ENCODE measurements at places on chromosomes 3 and 15.

- no peak for DNase-seq
Measured at GRCh38 chr15:73843787-73844186, 29.6 kb upstream of the TBC1D21 start.

- DNase-seq: no peak
Measured at GRCh38 chr3:150958683-150959082, 13.8 kb downstream of the CLRN1 start.

GRCh38 chr3:185657211-185657610, 71.1 kb downstream of the SENP2 start:
- no peak for DNase-seq

DNA sequence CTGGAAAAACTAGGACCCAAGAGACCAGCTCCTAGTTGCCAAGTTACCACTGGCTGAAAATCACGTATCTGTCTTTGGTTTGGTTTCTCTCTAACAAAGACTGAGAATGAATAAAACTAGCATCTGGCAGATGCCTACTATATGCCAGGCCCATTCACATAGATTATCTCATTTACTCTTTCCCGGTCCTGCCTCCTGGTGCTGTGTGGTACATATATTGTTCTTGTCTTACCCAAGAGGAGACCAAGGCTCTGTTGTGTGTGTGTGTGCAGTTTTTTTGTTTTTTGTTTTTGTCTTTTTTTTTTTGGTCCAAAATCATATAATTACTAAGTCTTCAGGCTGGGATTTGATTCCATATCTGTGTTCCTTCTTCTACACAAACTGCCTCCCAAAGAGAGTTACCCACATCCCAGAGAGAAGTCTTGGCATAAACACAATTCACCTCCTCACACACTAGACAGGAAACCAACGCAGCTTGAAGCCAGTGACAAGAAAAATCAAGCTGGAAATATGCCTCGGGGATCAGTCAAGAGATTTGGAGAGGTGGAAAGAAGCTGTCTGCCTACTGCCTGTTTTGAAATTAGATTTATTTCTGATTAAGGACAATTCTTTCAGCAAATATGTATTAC, 891 bp downstream of the AHSG start:
- DNase-seq: no peak

DNA sequence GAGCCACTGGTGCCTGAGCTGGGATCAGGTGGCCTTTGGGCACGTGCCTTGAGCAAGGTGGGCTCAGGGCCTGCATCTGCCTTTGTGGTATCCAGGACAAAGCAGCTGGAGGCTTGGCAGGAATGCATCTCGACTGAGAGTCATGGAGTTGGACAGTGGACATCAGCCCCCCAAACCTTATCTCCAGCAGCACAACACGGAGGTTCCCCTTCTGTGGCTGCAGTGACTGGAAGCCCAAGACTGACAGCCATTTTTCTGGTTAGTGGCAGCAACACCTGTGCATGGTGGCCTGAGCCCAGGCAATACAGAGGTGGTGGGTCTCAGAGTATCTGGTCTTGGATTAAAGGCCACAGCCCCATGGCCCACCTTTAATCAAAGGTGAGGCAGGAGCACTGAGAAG, 27.8 kb upstream of the TSEN2 start:
- no peak for DNase-seq

- no peak for DNase-seq
Measured at GRCh38 chr3:185722881-185723280, 102.0 kb downstream of the IGF2BP2 start.

DNA sequence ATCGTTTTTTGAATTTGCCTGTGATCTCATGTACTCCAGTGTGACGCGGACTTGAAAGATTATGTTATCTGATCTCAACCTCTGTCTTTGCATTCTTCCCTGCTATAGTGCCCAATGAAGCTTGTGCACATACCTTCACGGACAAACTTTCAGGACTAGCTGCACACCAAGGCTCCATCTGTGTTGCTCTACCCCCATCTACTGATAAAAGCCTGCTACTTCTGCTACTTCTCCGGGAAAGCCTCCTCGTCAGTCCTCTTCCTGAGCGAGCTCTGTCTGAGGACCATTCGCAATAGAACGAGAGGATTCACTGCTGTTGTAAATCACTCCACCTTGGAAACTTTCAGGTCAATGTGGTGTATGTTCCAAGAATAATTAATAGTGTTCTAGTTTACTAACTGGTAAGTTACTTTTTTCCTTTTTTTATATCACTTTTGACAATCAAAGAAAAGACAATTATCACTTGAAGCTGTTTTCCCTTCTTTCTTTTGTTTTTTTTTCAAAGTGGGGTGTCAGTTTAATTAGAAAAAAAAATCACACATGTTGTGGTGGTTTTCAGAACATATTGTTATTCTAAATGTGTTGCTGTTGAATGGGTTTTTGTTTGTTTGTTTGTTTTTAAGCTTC, 217.6 kb downstream of the ARRDC4 start:
- no peak for DNase-seq

DNA sequence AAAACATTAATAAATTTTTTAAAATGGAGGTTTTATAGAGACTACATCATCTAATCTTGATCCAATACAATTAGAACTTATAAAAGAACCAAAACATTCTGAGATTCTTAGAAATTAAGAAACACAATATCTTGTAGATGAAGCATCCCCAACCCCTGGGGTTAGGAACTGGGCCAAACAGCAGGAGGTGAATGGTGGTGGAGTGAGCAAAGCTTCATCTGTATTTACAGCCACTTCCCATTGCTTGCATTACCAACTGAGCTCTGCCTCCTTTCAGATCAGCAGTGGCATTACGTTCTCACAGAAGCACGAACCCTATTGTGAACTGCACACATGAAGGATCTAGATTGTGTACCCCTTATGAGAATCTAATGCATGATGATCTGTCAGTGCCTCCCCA, 36.3 kb downstream of the KNL1 start:
- no peak for DNase-seq

- DNase-seq: no peak
Measured at GRCh38 chr3:9986230-9986725, 363 bp downstream of the EMC3 start.

DNA sequence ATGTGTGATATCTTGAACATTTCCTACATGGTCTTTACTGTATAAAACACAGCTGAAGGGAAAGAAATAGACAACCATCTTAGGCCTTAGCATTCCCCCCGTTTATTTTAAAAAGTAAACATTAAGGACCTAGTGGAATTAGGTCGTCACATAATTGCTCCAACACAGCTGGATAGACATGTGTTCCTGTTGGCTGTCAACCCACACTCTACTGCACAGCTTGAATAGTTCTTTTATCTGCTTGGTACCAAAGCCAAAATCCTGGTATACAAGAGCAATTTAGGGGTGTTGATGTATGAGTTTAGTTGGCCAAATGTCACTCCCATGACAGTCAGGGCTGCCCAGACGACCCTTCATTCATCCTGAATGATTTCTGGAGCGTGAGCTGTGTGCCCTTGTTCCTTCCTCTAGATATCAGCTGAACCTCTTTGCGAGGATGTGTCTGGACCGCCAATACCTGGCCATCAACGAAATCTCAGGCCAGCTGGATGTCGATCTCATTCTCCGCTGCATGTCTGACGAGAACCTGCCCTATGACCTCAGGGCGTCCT, 179.7 kb downstream of the ITPR1 start:
- no peak for DNase-seq

DNA sequence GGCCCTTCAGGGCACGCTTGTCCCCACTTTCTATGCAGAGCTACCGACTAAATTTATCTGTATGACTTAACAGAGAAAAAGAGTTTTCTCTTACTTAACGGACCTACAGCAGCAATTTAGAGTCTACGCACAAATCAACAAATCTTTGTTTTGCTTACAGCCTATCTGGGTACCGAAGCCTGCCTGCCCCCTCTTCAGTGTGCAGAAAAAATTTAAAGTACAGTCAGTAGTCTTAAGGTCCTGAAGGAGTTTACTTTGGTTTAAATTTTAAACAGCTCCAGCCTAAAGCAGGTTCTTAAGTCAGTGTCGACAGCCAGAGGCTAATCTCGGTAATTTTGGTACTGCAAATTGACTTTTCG, 570 bp downstream of the SACM1L start:
- no peak for DNase-seq

GRCh38 chr3:11995120-11995519, 9.1 kb upstream of the SYN2 start:
- DNase-seq: no peak

- peak; percentile 72 for DNase-seq
Measured at GRCh38 chr3:194738254-194739093, 52.8 kb downstream of the FAM43A start.

- no peak for DNase-seq
Measured at GRCh38 chr3:159238646-159239045, 436.8 kb downstream of the MFSD1 start.

GRCh38 chr3:9074079-9074478, 110.8 kb upstream of the RAD18 start:
- DNase-seq: no peak

DNA sequence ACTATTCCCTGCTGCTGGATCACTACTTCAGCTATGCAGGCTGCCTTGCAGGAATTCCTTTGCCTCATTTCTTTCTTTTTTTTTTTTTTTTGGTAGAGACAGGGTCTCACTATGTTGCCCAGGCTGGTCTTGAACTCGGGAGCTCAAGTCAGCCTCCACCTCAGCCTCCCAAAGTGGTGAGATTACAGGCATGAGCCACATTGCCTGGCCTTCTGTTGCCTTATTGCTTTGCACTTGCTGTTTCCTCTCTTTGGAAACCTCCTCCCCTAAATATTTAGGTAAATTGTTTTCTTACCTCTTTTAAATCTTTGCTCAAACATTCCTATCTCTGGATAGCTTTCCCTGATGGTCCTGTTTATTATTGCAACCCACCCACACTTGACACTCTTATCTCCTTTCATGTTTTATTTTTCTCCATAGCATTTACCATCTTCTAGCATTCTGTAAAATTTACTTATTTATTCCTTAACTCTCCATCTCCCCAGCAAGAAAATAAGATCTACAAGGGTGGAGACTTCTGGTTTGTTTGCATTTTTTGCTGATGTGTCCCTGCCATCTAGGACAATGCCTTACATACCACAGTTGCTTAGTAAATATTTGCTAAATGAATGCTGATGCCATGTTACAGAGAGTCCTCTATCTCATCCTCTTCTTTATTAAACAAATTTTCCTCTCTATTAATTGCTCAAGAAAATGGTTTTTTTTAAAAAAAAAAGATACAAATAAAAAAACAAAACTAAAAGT, 134.8 kb downstream of the P2RY1 start:
- DNase-seq: no peak

GRCh38 chr3:21665444-21666100, 85.4 kb downstream of the ZNF385D start:
- no peak for DNase-seq

DNA sequence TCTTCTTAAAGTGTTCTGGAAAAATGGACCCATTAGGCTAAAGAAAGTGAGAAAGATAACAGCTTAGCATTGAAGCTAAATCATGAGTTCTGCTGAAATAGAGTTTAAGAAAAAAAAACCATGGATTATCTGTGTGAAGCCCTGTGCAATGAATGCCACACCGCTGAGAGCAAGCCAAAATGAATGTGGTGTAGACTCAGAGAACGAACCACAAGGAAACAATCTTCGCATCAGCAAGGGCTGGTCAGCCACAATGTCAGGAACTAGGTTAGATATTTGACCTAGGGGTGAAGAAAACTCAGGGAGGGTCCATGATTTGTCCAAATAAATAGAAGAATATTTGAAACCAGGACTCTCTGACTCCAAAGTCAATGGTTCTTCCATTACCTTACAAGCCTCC, 91.4 kb upstream of the MEX3B start:
- DNase-seq: no peak

DNA sequence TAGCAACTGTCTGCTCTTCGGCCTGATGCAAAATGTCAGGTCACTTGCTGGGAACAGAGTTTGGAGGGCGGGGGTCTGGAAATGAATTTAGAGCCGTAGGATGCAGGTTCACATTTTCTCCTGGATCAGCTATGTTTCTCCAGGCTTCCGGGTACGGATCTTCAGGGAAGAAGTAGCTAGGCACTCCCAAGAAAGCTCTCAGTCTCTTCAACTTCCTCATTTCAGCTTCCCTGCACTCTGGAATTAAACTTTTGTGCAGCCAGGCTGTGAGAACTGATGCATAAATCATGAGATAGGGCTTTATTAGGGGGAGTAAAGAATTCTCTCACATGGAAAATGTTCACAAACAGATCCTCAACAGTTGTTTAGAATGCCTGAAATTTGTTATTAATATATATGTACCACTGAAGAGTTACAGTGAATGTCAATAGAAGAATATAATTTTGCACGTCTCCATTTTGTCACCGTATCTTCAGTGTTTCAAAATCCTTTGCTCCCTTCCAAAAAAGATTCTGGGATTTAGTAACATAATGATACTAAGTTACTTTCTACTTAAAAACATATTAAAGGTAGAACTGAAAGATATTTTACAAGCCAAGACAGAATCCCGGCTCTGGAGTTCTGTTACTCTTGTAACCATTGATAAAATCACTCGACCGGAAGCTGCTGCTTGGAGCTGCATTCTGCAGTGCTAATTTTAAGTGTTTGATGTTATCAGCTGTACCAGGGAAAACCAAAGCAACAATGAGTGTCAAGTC, 178.5 kb upstream of the P2RY1 start:
- no peak for DNase-seq

DNA sequence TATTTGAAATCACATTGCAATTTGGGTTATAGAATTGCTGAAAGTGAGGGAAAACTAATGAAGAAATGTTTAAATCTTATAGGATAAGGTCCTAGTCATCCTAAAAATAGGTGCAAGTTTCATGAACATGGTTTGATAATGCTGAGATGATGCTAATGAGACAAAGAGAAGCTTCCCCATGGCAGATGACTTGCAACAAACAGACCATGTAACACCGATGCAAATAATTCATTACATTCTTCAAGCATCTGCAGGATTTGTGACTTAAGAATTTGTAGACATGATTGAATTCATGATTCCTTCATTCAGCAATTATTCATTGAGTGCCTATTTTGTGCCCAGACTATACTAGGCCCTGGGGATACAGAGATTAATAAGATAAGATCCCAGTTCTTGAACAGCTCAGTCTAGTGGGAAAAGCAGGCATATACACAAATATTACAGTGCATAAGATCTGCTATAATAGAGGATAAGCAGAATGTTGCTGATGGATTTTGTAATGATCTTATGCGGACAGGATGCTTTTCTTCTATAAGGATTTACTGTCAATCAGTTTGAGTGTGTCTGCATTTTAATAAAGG, 367.9 kb upstream of the GBE1 start:
- DNase-seq: no peak

GRCh38 chr3:193773266-193774220, 180.5 kb downstream of the OPA1 start:
- no peak for DNase-seq

GRCh38 chr3:101999177-101999779, 150.0 kb downstream of the NFKBIZ start:
- no peak for DNase-seq

GRCh38 chr3:32814361-32814760, 3.4 kb upstream of the TRIM71 start:
- no peak for DNase-seq

All from left cardiac atrium (tissue), 4 donors.